Type B pancreatic cell (in vitro differentiated cells): ENCODE measurements at places on chromosomes 6 and 20. TPM values are rescaled to one million over a fixed set of nuclear protein-coding genes. Genes with fewer than 3 reads are reported as not detected.

DNA sequence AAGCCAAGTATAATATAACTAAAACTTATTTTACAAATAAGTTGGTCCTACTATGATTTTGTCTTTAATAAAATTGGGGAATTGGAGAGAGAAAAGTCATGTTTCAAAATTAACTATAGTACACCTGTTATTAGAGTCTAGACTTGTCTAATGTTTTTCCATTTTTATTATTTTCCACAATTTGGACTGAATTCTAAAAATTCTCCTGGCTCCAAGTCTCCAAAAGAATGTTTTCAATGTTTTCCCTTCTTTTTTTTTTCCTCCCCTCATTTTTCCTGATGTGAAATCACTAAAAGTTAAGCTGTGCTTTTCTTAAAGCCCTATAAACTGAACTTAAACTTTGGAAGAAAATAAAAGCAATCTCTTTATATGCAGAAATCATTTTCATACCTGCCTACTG lies 11.3 kb downstream of the PTGIS start:
- no peak overlapping the region for H3K27ac ChIP-seq
- no peak for DNase-seq
- H3K36me3 ChIP-seq = peaks cover 7% of the 10 kb centered on the region
- H3K27me3 ChIP-seq = no peaks in the 10 kb centered on the region
- peaks cover 11% of the 10 kb centered on the region for H3K4me1 ChIP-seq
- no peak overlapping the region for H3K4me3 ChIP-seq

GRCh38 chr20:20888936-20889335 lies 176.5 kb upstream of the RALGAPA2 start:
- no peak overlapping the region for H3K4me3 ChIP-seq
- no peak overlapping the region for H3K27ac ChIP-seq
- no peak for DNase-seq
- H3K27me3 ChIP-seq = peaks cover 22% of the 10 kb centered on the region
- H3K4me1 ChIP-seq = peaks cover 5% of the 10 kb centered on the region
- no peaks in the 10 kb centered on the region for H3K36me3 ChIP-seq

DNA sequence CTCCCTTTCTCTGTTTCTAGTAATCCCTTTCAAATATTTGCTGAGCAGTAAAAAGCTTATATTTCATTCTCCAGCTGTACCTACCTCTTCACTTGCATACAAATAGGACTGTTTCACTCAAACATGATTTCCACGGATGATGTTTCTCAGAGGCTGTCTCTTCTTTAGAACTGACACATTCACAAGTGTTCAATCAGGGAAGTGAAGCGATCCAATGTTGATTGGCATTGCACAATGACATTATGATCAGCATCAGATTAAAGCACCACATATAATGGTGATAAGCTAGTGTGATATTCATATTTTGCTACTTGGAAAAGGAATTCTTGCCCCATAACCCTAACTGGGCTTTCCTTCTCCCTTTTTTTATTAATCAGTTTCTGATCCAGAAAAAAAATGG lies 681.8 kb downstream of the TBC1D32 start:
- H3K36me3 ChIP-seq = no peaks in the 10 kb centered on the region
- no peak overlapping the region for H3K27ac ChIP-seq
- no peak overlapping the region for H3K4me3 ChIP-seq
- no peaks in the 10 kb centered on the region for H3K27me3 ChIP-seq
- no peak for DNase-seq

DNA sequence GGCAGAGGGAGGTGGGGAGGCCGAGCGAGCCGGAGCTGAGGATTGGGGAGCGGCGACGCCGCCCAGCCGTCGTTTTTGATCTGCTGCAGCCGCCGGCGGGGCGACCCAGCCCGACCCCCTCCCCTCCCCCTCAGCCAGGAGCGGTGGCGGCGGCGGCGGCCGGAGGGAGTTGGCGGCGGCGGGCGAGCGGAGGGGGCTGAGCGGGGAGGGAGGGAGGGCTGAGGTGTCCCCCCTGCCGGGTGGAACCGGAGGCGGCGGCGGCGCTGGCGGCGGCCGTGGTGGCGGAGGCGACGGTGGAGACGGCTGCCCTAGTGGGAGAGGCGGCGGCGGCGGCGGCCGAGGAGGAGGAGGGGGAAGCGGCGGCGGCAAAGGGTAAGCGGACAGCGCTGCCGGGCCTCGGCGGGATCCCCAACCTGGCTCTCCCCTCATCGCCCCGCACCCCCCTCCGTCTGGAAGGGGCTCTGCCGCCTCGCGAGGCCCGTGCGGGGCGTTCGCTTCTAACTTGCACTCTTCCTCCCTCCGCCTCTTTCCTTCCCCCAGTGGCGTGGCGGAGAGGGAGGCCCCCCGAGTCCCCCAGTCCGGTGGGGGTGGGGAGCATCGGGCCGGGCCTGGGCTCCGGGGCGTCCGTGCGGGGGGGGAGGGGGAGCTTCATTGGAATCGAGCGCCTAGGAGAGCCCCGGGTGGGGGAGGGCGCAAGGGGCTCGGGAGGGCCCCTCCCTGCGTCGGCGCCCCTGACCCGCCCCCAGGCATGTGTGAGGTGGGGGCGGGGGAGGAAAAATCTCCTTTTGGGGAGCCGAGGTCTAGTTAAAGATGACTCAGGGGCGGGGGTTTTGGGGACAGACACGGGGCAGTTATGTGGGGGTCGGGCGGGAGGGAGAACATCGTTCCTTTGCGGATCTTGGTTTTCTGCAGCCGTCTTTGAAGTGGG lies at the start of gene TAB2:
Gene TAB2 (plus strand): TSS at position 69 of the 928 bp plus-strand sequence. CDS start 52,286 bp downstream, outside the sequence.
- peak; percentile 77 for DNase-seq
- no peaks in the 10 kb centered on the region for H3K27me3 ChIP-seq
- H3K4me1 ChIP-seq = peaks cover 23% of the 10 kb centered on the region
- H3K27ac ChIP-seq = peak within 1 kb of the TSS; percentile 89
- H3K36me3 ChIP-seq = no peaks in the 10 kb centered on the region

GRCh38 chr20:60255866-60256265 lies 297.6 kb downstream of the CDH26 start:
- H3K4me1 ChIP-seq = peaks cover 7% of the 10 kb centered on the region
- no peaks in the 10 kb centered on the region for H3K36me3 ChIP-seq
- no peak overlapping the region for H3K27ac ChIP-seq
- H3K4me3 ChIP-seq = no peak overlapping the region
- peaks cover 42% of the 10 kb centered on the region for H3K27me3 ChIP-seq

GRCh38 chr6:53311586-53311935 lies 37.2 kb downstream of the ELOVL5 start:
- no peak for DNase-seq
- no peak overlapping the region for H3K4me3 ChIP-seq
- H3K27me3 ChIP-seq = no peaks in the 10 kb centered on the region
- H3K36me3 ChIP-seq = peaks cover 21% of the 10 kb centered on the region

DNA sequence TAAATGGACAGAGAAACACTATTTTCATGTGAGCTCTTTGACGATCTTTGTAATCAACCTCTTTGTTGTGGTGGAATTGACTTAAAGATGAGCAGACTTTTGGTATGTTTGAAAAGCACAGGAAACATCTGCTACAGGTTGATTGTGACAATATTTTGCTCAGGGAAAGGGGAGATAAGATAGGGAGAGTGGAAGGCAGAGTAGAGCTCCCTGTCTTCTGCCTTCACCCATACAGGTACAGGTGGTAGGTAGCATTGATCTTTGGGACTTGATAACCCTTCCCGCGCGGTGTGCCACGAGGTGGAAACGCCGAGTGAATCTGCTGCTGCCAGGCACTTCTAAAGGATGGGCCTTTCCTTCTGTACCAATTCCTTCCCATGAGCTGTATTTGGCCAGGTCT lies 183.6 kb downstream of the UTRN start:
- no peak overlapping the region for H3K4me3 ChIP-seq
- no peaks in the 10 kb centered on the region for H3K27me3 ChIP-seq
- no peak overlapping the region for H3K27ac ChIP-seq
- H3K36me3 ChIP-seq = peaks cover 36% of the 10 kb centered on the region
- DNase-seq = no peak

DNA sequence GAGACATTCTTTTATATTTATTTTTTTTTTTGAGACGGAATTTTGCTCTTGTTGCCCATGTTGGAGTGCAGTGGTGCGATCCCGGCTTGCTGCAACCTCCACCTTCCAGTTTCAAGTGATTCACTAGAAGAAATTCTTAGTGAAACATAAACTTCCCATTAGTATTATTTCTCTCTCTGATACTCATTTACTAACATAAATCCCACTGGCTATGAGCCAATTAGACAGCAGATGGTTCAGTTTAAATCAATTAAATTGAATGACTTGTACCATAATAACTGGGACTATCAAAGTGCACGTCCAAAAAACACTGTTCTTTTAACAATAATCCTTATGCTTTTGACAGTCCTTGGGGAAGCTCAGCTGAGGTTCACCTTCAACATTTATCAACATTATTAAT lies 111.2 kb upstream of the PTCHD4 start:
- H3K4me1 ChIP-seq = no peaks in the 10 kb centered on the region
- no peaks in the 10 kb centered on the region for H3K27me3 ChIP-seq
- H3K4me3 ChIP-seq = no peak overlapping the region
- no peaks in the 10 kb centered on the region for H3K36me3 ChIP-seq
- DNase-seq = no peak

DNA sequence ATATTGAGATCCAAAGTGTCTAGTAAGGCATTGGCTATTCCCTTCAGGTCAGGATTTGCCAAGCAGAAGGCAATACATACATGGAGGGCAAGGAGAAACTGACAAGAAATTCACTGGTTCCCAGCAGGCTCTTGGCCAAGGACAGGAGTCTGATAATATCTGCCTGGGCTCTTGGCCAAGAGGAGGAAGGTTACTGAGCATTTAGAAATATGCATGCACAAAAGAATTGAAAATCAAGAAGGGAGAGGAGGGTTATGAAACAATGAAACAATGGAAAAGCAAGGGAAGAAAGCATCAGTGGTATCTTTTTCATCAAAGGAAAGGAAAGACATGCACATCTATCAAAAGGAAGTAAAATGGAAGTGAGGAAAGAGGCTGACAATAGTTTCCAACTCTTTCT lies 42.4 kb downstream of the ARHGAP18 start:
- H3K36me3 ChIP-seq = no peaks in the 10 kb centered on the region
- H3K4me3 ChIP-seq = no peak overlapping the region
- peaks cover 20% of the 10 kb centered on the region for H3K4me1 ChIP-seq

GRCh38 chr20:22555791-22556564 lies 28.4 kb downstream of the FOXA2 start:
- no peak for DNase-seq
- no peak overlapping the region for H3K27ac ChIP-seq
- H3K27me3 ChIP-seq = peaks cover 79% of the 10 kb centered on the region
- H3K4me3 ChIP-seq = no peak overlapping the region
- H3K36me3 ChIP-seq = no peaks in the 10 kb centered on the region

GRCh38 chr6:74892091-74892490 lies 313.8 kb downstream of the COL12A1 start:
- no peak for DNase-seq
- H3K27ac ChIP-seq = no peak overlapping the region
- H3K4me1 ChIP-seq = peaks cover 10% of the 10 kb centered on the region
- no peaks in the 10 kb centered on the region for H3K36me3 ChIP-seq

DNA sequence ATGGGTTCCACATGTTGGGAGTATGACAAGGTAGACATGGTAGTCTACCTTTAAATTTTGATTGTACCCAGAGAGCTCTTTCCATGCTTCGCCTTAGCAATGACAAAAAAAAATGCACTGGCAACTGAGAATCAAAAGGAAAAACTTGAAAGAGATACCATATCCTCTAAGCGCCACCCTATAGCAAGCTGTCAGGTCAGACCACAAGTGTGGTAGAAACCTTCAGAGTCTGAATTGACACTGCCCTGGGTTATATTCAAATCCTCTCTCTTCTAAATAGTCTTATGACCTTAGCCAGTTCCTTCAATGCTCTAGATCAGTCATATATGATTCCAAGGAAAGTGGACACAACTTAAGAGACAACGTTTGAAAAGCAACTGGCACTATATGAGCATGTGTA lies 45.6 kb upstream of the SMLR1 start:
- H3K4me1 ChIP-seq = no peaks in the 10 kb centered on the region
- no peak overlapping the region for H3K4me3 ChIP-seq
- DNase-seq = no peak
- peaks cover 4% of the 10 kb centered on the region for H3K27me3 ChIP-seq
- no peaks in the 10 kb centered on the region for H3K36me3 ChIP-seq

GRCh38 chr6:33391922-33392594 lies 435 bp downstream of the KIFC1 start:
- H3K4me1 ChIP-seq = peaks cover 34% of the 10 kb centered on the region
- H3K27me3 ChIP-seq = no peaks in the 10 kb centered on the region
- peak overlapping the region; percentile 91 for H3K4me3 ChIP-seq
- peaks cover 10% of the 10 kb centered on the region for H3K36me3 ChIP-seq
- no peak for DNase-seq

DNA sequence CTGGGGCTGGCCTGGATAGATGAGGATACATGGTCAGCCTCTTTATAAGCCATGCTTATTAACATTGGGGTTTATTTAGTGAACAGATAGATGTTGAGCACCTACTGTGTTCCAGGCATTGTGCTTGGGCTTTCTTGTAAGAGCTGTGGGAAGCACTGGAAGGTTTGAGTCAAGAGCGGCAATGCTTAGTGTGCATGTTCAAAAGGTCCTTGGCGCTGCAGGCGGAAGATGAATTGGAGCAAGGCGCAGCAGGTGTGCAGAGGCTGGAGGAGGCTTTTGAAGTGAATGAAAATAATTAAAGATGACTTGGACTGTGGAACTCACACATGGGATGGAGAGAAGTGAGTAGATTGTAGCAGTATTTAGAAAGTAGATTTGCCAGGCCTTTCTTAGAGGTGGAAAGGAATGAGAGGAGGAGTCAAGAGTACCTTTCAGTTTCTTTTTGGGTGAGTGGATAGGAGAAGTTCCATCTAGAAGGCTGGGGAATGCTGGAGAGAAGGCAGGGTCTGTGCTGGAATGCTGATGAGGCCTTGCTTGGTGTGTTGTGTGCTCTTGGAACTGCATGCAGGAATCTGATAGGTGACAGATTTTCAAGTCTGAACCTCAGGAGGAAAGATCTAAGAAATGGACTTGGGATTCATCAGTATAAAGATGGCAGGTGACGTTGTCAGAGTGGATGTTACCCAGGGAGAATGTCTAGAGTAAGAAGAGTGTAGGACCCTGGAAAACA lies 26.4 kb downstream of the SNX9 start:
- peak overlapping the region; percentile 35 for H3K27ac ChIP-seq
- H3K36me3 ChIP-seq = peaks cover 17% of the 10 kb centered on the region
- DNase-seq = no peak

- H3K27ac ChIP-seq = peak overlapping the region; percentile 73
- H3K36me3 ChIP-seq = no peaks in the 10 kb centered on the region
- DNase-seq = no peak
- peaks cover 45% of the 10 kb centered on the region for H3K4me1 ChIP-seq
These were observed 510.7 kb upstream of the SULF2 start for GRCh38 chr20:48295966-48296421.

GRCh38 chr6:44356487-44356886 lies 14.0 kb downstream of the SPATS1 start:
- no peaks in the 10 kb centered on the region for H3K36me3 ChIP-seq
- DNase-seq = no peak
- no peak overlapping the region for H3K27ac ChIP-seq
- no peaks in the 10 kb centered on the region for H3K4me1 ChIP-seq
- H3K4me3 ChIP-seq = no peak overlapping the region

The THBS2 gene
- 0.40 and 4.2 TPM in 2 replicates for total RNA-seq

The HSPA1B gene
- 132 and 252 TPM in 2 replicates for total RNA-seq

The THEMIS gene
- total RNA-seq = not detected in 2 replicates

The AIF1 gene
- 0.59 and 3.8 TPM in 2 replicates for total RNA-seq

The COL19A1 gene
- 0.55 and 1.6 TPM in 2 replicates for total RNA-seq

The FOXA2 gene
- total RNA-seq = 17.5 and 21.2 TPM in 2 replicates
